Left renal cortex interstitium (tissue), 4 donors: ENCODE measurements at places on chromosomes 1 and 21.

GRCh38 chr21:40143822-40144525 is 276.7 kb downstream of the PCP4 start:
- DNase-seq, result no peak

- DNase-seq, result no peak
Measured at GRCh38 chr1:231695439-231696255, 69.1 kb downstream of the DISC1 start.

DNA sequence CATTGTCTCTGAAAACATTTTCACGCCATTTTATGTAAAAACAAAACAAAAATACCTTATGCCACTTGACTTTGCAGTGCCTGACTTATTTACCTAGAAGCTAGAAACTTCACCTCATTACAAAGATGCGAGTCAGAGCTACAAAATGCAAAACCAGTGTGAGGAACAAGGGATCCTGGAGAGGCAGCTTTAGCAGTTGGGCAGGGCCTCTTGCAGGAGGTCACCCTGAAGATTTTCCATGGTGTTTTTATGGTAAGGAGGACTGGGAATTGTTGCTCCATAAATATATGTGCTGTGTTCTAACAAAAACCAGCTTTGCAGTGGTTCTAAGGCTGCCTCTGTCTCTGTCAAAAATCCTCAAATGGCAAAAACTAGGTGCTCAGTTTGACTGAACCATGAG is 36.4 kb upstream of the TARBP1 start:
- DNase-seq, result no peak

- DNase-seq, result no peak
Measured at GRCh38 chr1:25099343-25099951, 132.9 kb downstream of the SYF2 start.

- no peak for DNase-seq
Measured at GRCh38 chr1:39473324-39473723, 18.1 kb upstream of the BMP8A start.

GRCh38 chr21:19368944-19369343 is 965.4 kb upstream of the TMPRSS15 start:
- no peak for DNase-seq

- DNase-seq, result no peak
Measured at GRCh38 chr1:161727256-161727924, 6.0 kb downstream of the FCRLB start.

DNA sequence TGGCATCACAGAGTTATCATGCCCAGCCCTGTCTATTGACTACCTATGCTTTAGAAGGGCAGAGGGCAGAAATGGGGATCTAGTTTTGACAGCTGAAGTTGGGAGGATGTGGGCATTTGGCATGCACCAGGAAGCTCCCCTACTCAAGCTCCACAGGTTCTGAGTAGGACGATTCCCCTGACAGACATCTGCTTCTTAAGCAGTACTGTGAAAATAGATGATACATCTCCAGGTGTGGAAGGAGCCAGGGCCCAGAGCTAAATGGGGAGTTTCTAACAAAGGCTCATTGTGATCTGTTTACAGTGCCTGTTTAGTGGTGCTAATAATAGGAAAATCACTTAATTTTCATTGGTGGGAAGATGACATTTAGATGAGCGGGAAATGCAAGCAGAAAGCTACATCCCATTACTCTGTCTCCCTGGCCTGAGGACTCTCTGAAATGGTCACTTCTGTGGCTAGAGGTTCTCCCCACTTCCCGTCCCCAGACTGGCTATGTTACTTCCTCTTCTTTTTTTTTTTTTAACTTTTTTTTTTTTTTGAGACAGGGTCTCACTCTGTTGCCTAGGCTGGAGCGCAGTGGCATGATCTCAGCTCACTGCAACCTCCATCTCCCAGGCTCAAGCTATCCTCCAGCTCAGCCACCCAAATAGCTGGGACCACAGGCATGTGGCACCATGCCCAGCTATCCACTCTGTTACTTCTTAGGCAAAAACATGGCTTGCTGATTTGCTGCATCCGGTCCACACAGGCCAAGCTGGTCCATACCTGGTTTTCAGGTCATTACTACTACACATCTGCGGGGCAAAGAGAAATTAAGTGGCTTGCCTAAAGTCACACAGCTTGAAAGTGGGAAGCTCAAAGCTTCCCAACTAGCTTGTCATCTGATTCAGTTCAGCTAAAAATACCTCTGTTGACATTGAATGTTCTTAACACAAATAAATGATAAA is 23.2 kb upstream of the CNIH3 start:
- no peak for DNase-seq

DNA sequence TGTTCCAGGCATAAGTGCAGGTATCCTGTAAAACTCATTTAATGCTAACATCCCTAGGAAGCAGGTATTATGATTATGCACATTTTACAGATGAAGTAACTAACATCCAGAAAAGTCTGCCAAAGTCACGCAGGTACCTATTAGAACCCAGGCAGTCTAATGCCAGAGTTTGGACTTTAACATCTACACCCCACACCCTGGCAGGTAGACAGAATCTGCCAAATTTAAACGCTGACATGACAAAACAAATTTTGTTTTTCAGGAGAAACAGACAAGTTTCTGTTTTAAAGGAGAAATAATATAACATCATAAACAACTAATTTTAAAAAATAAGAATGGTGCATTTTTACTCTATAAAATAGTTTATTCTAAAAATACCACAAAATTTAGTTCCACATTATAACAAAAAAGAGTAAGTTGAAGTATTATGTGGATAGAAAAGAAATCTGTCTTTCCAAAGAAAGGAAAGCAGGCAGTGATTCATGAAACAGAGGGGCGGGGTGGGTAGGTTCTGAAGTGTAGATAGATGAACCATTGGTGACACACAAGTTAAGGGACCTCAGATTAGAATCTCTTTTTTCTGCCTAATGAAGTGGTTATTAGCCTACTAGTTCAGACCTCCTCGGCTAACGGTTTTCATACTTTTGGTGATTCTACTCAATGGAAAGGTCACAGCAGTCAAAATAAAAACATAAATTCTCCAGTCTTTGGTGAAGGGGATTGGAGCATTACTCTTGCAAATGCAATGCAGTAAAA is 1.7 kb downstream of the ASPM start:
- DNase-seq, result no peak

GRCh38 chr1:55547405-55547804 is 332.2 kb upstream of the USP24 start:
- DNase-seq, result no peak

- DNase-seq, result peak; percentile 77
Measured at GRCh38 chr1:226186124-226187018, at the start of gene ACBD3. ACBD3 (minus strand) TSS chr1:226186741; CDS start chr1:226186675, 66 bp downstream.

DNA sequence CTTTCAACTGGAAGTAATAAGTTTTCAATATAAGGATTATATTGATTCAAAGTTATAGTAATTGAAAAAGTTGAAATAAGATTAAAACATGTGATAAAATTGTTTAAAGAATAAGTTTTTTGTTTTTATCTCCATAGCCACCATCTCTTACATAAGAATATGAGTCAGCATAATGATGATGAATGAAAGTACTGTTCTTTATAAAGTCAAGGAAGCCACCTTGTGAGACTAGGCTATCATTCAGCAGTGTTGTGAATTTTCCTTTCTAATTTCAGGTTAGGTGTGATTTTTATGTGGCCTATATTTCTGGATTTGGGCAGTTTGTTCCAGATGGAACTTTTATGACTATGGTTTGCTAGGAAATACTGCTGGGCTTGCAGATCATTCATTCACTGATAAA is 22.4 kb upstream of the ASB17 start:
- DNase-seq, result no peak

DNA sequence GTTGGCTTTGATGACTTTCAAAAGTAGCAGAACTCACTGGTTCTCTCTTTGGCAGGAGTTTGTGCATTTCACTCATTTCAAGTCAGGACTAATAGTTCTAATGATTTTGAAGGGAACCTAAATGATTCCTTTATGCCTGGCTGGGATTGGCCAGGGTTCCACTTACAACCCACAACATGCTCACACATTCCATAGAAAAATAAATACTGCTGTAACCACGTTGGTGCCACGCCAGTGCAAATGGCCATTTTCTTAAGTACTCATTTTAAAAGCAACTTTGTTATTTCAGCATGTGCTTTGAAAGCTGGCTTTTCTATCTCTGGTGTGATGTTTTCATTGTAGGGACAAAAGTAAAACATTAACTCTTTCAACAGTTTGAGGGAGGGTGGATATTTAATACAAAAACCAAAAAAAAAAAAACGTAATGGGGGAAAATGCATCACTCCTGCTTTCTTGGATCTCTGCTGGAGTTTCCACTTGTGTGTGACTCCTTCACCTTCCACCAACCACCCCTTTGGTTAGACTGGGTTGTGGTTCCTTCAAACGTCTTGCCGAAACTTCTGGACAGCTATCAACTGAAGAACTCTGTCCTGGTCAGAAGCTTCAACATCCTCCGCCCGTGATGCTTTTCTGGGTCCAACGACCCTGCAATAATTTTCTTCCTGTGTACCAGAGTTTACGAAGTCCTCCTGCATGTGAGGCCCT is 300.4 kb upstream of the RUNX1 start:
- DNase-seq, result no peak

- no peak for DNase-seq
Measured at GRCh38 chr1:54256522-54257345, 56.8 kb downstream of the MRPL37 start.

- DNase-seq, result no peak
Measured at GRCh38 chr1:40664791-40665190, 691 bp downstream of the RIMS3 start.

GRCh38 chr1:176837708-176838107 is 326.8 kb downstream of the ASTN1 start:
- DNase-seq, result no peak

DNA sequence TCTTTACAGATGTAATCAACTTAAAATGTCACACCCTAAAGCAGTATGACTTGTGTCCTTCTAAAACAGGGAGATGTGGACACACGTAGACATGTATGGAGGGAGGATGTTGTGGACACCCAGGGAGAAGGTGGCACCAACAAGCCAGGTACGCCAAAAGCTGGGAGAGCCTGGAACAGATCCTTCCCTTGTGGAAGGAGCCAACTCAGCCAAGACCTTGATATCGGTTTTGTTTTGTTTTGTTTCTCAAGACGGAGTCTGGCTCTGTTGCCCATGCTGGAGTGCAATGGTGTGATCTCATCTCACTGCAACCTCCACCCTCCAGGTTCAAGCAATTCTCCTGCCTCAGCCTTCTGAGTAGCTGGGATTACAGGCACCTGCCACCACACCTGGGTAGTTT is 45.6 kb downstream of the CHAF1B start:
- no peak for DNase-seq

DNA sequence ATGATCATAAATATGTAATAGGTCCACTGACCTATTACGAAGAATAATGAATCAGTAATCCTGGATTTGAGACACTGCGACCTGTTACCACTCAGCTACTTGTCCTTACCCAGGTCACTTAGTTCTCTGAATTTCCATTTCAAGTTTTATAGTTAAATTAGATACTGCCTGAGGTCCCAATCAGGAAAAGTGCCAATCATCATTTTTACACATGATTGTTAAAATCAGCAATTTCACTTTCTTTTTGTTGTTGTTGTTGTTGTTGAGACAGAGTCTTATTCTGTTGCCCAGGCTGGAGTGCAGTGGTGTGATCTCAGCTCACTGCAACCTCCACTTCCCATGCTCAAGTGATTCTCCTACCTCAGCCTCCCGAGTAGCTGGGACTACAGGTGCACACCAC is 22.8 kb upstream of the LYPLAL1 start:
- no peak for DNase-seq

DNA sequence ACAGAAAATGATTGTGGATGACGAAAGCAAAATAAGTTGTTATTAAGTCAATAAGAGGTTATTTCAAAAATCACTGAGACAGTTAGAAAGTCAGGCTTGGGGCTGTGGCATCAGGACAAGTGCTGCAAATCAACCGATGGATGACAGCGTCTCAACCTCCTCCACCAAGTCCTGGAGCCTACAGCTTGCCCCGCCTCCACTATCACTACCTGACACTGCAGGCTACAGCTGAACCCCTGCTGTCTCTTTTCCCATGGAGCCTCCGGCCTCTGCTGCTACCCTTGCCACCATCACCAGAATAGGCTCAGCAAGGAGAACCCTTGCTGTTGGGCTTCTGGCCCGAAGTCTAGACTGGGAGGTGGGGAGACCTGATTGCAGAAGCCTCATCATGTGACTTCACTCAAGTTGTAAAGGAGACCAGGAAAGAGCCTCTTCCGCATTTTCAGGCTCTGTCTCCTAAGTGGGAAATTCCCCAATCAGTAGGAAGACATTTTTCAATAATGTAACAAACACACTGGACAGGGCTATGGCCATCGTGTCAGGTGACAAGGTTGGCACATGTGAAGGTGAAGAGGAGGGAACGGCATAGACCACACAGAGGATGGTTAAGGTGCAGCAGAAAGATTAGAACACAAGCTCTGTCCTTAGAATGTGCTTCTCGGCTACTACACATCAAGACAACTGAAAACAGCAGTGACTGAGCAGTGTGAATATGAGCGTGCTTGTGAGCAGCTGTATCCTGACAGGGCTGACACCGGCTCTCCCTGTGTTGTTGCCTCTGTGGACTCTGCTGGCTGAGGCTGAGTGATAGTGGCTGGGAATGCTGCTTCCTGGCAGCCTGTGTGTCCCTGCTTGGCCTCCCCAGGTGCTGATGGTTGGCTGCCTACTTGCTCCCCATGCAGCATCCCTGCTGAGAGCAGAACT is 660.7 kb downstream of the PTPRU start:
- DNase-seq, result no peak

- DNase-seq, result no peak
Measured at GRCh38 chr1:171140401-171140800, 44.7 kb upstream of the FMO2 start.

DNA sequence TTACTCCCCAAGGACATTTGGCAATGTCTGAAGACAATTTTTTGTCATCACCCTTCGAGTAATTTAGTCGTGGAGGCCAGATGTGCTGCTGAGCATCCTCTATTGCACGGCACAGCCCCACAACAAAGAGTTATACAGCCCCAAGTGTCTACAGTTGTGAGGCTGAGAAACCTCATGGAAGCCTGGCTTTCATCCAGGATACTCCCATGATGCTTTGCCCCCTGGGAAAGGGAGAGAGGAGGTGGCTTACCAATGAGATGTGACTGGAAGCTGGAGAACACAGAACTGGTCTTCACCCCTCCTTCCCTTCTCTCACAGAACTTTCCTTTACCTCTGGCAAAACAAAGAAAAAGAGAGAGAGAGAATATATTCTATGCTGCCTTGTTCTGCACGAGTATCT is 150.9 kb upstream of the VAMP3 start:
- DNase-seq, result no peak

GRCh38 chr21:30719401-30719800 is 824 bp upstream of the KRTAP21-3 start:
- no peak for DNase-seq

DNA sequence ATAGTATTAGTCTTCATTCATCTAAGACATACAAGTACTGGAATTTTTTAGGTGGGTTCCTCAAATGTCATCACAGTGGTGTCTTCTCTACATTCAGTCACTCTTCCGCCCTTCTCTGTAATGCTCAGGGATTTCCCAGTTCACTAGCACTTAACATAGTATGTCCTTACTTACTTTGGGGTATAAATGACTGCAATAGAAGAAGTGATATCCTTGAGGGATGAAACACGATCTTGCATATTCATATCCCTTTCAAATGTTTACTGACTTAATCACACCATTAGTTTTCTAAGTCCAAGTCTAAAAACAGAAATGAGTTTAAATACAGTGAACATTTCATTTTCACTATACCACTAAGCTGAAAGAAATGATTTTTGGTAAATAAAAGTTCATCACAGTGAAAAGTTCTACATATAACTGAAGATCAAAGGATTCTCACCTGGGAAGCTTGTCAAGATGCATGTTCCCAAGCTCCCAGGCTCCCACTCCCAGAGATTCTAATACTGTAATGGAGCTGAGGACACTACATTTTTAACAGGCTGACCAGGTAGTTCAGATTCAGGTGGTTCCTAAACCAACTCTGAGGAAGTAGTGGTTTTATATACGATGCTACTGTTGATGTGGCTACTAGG is 29.7 kb downstream of the MRPL39 start:
- no peak for DNase-seq

GRCh38 chr1:230610589-230610988 is 31.7 kb upstream of the COG2 start:
- DNase-seq, result no peak
